Astrocyte of the hippocampus (primary cell): ENCODE measurements at places on chromosomes 3 and 15.

- DNase-seq, result no peak
These were observed 17.3 kb downstream of the CISH start for GRCh38 chr3:50594253-50594785.

DNA sequence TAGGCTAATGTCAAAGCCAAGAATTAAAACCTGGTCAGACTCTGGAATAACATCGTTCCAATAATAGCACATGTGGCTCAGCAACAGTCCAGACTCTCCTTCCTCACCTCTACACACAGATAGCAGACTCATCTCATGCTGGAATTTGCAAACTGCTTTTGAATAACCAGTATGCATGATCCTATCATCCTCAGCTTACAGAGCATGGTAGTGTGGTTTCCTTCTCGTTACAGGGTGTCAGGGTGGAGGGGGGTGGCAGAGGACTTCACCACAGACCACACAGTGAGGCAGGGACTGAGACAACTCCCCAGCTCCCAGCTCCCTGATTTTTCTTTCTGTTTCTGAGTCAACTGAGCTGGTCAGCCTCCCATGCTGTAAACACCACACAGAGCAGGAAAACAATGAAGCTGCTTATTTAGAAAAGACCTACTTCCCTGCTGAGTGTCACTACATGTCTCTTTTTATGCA, 101.6 kb downstream of the RPL22L1 start:
- DNase-seq, result peak; percentile 65

- no peak for DNase-seq
These were observed 189.2 kb downstream of the TP63 start for GRCh38 chr3:189820365-189820720.

DNA sequence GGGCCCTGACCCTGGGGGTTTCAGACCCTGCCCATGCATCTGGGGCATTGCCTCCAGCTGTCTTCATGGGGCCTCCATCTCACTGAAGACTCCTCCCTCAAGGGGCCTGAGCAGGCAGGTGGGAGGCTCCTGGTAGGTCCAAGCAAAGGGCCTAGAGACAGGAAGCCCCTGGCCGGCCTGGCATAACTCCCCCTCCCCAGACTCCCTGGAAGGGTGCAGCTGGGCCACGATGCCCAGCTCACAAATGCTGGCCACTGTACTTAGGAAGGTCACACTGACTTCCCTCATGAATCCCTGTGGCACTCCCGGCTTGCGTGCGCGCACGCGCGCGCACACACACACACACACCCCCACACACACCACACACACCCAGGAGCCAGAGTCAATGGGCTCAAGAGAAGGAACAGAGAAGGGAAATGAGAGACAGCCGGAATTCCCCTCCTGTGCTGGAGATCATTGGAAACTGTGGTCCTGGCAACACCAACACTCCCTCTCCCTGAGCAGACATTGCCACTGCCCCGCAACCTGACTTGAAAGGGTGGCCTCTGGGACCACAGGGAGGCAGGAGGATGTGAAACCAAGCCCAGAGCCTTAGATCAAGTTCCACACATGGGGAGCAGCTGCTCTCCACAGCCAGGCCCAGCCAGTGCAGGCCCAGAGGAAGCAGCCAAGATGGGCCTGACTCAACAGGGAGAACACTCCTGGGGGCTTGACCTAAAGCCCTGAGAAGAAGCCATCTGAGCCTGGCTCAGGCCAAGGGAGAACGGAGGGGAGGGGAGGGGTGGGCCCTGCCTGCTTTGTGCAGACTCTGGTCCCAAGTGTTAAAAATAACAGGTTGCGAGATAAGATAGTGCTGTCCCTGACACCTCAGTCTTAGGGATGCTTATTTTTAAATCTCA, 69.7 kb downstream of the SCN5A start:
- peak; percentile 21 for DNase-seq

DNA sequence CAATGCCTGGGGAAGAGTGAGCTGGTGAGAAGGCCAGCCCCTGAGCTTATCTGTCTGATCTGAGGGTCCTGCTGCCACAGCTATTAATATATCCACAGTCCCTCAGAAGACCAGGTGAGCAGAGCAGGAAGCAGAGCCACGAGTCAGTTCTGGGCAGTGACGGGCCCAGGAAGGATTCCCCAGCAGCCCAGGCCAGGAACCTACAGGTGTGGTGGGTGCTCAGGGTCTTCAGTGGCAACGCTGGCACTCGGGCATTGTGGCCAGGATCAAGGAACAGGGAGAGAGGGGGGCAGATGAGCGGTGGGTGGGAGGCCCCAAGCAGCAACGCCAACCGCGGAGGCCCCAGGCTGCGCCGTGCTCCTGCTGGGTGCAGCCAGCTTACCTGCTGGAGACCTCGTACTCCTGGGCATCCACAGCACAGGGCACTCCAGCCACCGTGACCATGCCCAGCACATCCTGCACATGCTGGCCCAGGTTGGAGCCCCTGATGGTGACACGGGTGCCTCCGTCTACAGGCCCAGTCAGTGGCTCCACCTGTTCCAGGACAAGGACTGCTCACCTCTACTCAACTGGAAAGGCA, 12.3 kb downstream of the PLXNB1 start:
- no peak for DNase-seq

- DNase-seq, result no peak
These were observed 253.4 kb upstream of the LRRC3B start for GRCh38 chr3:26369133-26369532.

DNA sequence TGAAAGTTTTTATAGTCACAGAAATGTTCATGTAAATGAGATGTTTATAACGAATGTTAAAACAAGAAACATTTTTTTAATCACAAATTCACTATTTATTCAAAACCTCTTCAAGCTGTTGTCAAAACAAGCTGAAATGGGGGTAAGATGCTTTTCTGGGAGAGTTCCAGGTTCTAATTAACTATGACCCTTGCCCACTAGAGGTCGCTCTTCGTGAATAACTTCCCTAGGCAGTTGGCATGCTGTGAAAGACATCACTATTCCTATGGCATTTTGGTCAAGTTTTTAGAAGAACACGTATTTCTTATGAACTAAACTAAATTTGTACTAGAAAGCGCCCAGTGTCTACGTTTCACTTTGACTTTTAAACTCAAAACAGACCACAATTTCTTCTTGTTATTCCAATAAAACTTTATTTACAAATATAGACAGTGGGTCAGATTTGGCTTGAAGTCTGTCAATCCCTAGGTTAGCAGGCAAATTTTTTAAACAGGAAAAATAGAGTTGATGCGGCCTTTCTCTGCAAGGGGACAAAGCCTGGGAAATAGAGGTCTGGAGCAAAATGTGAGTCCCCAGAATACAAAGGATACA, 62.8 kb upstream of the CMTM8 start:
- DNase-seq, result peak; percentile 75

DNA sequence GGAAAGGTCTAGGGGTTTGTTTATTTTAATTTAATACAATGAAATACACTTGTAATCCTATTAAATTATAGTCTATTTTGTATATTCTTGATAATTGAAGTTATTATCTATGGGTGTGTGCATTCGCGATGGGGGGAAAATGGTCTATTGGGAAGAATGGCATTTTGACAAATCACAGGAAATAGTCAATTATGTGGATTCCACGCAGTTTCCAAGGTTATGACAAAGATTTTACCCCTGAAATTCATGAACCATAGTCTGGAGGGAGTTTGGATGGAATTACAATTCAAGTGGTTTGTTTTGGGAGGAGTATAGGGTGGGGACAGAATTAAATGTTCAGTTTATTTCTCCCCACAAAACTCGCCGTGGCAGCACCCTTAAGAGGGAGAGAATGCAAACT, 66.5 kb downstream of the RBMS3 start:
- DNase-seq, result no peak

DNA sequence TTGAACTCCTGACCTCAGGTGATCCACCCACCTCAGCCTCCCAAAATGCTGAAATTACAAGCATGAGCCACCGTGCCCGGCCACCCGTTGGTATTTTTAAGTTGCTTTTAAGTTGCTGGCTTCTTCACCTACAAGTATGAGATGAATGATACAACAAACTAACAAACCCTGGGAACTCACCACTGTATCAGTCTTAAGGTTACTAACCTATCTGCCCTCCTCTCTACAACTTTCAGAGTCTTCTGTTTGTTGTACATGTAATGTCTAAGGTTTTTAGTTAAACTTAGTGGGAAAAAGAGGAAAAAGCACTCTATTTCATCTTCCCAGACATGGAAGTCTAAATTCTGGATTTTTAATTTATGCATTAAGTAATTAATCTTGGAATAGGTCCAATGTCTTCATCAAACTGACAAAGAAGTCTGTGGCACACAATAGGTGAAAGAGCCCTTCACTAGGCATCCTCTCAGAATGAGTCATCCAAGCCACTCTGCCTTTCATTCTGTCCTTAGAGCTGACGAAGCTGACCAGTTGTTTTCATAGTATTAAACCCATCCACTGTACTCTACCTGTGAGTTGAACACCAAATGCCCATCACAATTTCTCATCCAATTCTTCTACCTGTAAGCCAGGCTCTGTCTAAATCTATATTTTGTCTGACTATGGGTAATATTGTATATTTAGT, 936.1 kb downstream of the TUSC7 start:
- peak; percentile 59 for DNase-seq

DNA sequence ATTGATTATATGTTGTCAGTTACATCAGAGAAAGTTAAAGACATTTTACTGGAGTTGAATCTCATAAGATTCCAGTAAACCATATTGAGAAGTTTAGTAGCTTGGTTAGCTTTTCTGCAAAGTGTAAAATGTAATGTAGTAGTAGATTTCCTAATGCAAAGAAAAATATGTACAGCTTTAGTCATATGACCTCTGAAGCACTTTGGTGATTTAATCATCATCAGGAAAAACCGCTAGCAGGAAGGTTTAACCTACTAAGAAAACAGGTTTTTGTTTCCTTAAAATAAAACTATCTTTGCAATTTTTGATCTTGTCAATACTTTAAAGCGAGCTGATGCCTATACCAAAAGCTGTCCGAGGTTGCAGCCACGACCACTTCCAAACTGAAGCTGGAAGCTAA, 364.6 kb upstream of the ZNF385D start:
- DNase-seq, result no peak

DNA sequence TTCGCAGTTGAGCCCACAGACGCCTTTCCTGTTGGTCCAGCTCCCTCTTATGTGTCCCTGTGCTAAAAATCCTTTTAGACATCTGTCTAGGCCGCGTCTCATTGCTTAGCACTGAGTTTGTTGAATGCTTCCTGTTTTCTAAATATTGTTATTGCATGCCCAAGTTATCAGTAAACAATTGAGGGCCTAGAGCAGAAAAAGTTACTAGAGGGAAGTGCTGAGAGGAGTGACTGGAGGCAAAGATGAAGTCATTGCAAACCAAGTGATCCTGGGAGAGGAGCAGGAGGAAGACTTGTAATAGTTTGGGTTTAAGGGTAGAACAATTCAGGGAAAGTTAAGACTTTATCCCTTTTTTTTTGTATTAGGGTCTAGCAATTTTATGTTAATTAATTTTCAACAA, 88.1 kb downstream of the DCUN1D1 start:
- DNase-seq, result no peak

- no peak for DNase-seq
These were observed 52.6 kb downstream of the IQCH start for GRCh38 chr15:67307156-67307555.

GRCh38 chr15:78192826-78193594, 41.4 kb downstream of the ACSBG1 start:
- no peak for DNase-seq

GRCh38 chr3:195154793-195155535, 116.0 kb downstream of the XXYLT1 start:
- DNase-seq, result peak; percentile 99

DNA sequence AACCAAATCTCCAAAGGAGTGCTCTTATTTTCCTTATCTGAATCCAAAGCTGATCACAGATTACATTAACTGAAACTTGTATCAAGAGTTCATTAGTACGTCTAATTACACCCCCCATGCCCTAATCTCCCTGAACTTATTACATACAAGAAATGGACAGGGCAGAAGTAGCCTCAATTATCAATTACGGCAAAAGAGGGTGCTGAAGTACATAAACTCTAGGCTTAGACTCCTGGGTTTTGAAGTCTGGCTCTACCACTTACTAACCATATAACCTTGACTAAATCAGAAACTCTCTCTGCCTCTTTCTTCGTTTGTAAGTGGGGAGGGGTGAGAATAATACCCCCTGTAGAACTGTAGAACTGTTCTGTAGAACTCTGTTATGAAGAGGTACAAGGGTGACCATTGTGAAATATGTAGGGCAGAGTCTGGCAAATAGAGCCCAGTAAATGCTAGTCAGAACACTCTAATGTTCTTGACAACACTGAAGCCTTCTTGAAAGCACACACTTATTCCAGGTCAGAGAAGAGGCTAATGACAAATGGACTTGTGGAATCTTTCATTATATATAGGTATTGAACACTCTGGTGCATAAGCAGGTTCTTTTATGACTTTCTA, 19.6 kb upstream of the OR5K4 start:
- no peak for DNase-seq

DNA sequence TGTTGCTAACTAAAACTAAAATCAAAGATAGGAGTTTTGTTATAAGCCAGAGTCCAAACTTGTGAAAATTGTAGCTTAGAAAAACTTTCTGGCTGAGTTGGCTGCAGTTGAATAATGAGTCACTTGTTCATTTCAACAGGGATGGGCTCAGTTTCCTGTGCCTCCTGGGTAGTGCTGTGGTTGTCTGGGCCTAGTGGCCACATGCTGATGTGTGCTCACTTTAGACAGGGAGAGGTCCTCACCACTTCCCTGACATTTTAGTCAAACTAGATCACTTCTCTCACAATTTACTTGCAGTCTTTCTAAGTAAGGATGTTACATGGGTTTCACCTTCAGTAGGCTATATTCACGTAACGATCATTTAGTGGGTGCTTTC, 6.3 kb upstream of the UBE2Q2 start:
- peak; percentile 82 for DNase-seq

- peak; percentile 48 for DNase-seq
These were observed 3.3 kb upstream of the SKIC8 start for GRCh38 chr15:78302579-78303312.

DNA sequence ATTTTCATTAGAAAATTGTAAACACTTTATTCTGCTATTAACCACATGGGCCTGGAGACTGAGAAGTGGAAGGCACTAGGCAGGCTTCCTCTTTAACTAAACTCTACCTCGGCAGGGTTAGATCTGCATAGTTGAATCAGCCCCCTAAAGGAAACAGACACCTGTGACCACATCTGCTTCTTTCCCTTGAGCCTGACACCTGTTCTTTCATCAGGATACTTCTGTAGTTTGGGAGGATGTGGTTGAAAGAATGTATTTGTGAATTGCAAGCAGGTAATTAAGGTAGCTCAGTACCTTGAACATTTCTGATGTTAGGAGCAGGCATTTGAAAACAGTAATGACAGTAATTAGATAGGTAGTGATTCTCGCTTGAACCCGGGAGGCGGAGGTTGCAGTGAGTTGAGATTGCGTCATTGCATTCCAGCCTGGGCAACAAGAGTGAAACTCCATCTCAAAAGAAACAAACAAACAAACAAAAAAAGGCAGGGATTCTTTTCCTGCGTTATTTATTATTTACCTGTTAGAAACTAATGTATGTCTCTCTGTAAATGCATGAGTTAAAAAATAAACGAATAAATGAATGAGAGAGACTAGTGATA, 468.5 kb downstream of the NLGN1 start:
- no peak for DNase-seq

- DNase-seq, result peak; percentile 28
These were observed 57.6 kb upstream of the FRMD4B start for GRCh38 chr3:69443457-69443920.
